ENCODE measurements at places on chromosomes 6 and 20.

DNA sequence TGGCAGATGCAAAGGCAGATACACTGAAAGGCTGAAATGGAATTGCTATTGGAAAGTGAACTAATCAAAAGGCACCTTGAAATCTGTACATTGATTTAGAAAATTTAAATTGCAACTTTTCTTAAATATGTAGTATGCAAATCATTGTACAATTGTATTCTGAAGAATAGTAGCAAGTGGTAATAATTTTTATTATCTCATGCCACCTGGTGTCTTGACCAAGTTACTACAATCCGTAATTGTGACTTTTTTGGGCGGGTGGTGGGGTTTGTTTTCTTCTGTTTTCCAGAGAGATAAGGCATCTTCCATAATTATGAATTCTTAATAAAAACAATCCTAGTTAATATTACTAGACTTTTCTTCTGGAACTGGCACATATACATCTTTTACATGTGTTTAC is 12.5 kb upstream of the BCKDHB start:
- no peak for DNase-seq

DNA sequence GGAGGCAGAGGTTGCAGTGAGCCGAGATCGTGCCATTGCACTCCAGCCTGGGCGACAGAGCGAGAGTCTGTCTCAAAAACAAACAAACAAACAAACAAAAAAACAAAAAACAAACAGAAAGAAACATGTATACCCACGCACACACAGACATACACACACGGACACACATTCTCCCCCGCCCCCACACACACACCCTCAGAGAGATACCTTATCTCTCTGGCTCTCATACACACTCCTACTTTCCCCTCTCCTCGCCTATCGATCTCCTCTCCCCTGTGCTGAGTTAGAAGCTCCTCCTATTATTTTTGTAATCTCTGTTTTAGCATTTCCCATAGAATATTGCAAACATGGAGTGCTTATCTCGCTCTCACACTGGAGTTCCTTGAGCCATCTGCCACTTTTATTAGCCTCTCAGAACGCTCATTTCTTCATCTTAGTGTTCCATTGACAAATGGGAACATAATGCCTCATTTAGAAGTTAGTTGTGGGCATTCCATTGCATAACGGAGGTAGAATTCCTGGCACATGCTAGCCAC is 144.2 kb upstream of the CITED2 start:
- DNase-seq: no peak

DNA sequence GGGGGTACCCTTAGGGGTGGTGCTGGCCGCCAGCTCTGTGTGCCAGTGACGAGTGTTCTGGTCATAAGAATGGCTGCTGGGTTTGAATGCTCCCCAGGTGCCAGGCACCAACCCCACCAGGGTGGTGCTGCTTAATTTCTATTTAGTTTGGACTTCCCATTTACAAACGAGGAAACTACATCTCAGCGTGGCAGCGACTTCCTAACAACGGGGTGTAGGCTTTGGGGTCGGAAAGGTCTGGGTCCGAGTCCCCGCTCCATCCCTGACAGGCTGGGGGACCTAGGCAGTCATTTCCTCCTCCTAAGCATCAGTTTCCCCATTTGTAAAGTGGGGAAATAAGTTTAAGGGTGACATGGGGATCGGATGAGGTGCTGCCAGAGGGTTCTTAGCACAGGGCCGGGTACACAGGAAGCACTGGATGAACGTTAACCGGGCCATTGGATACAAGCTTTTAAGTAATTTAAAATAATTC is 30.3 kb downstream of the CEBPB start:
- no peak for DNase-seq

- no peak for DNase-seq
These were observed 56.8 kb downstream of the KCNS1 start for GRCh38 chr20:45044084-45044573.

- no peak for DNase-seq
These were observed 88.9 kb downstream of the MAP3K5 start for GRCh38 chr6:136703331-136703865.

DNA sequence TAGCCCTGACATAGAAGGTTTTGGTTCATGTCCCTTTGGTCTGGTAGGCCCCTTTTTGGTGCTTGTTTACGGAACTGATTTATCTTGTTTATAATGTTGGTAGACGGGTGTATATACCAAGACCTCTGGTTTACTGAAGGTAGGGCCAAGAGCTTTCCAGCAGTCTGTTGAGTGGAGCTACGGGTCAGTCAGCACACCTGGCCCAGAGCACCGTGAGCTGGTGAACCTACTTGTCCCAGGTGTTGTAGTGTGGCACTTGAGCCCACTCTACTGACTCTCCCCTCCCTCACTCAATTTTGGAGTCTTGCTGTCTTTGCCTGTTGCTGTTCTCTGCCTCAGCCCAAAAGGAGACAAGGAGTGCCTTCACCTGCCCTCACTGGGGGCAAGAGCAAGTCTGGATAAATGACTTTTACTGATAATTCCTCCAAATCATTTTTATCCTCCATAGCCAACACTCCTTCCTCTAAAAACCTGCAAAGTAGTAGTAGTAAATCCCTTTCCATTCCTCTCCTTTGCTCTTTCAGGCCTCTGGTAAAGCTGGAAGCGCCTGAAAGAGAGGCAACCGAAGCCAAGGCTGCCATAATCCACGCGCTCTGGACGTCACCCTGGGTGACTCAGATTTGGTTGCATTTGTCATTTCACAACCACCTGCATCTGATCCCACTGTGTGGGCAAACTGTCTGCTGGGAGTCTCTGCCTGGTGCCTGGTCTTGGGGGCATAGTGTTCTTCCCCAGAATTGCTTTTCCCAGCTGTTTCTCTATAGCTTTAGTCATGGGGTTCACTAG is 22.2 kb downstream of the RREB1 start:
- no peak for DNase-seq

GRCh38 chr20:58868795-58869194 is 16.3 kb downstream of the GNAS start:
- DNase-seq: no peak

GRCh38 chr6:3415490-3415889 is 41.4 kb downstream of the SLC22A23 start:
- no peak for DNase-seq

DNA sequence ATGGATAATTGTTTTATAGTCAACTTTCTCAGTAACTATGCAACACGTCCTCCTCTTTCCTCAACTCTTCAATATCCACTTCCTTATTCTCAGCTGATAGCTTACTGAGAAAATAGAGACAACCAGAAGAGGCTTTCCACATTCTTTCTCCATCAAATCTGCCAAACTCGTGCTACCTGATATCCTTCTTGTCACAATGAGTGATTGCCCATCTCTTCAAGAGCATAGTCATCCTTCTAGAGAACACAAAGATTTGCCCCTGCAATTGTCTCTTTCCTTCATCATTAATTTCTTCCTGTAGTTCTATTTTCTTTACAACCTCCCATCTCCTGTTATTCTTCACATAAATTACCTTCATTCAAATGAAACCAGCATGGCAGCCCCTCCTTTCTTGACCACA is 75.9 kb upstream of the RGS17 start:
- DNase-seq: no peak

- no peak for DNase-seq
These were observed 90.0 kb upstream of the INSM1 start for GRCh38 chr20:20277894-20278335.

DNA sequence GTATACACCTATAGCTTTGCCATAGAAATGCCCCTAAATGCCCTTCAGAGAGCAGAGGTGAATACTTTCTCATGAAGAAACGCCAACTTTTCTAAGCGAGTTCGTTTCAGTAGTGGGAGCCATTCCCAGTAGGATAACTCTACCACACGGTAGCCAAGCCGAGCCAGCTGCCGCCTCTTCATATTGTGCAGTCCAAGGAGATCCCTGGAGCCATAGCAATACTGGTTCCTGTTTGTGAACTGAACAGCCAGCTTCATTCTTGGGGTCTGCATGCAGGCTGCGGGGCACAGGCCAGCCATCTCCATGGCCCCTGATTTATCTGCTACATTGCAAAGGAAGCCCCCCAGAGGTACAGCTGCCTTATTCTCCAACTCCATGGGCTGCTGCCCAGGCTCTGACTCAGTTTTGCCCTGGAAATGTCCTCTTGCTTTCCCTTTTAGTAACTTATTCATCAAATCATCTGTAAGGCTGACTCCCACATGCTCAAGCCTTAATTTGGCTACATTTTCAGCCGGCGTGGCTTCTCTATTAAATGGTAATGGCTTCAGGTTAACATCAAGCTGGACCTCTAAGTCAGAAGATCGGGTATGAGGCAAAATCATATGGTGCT is 12.8 kb downstream of the FASTKD5 start:
- no peak for DNase-seq

DNA sequence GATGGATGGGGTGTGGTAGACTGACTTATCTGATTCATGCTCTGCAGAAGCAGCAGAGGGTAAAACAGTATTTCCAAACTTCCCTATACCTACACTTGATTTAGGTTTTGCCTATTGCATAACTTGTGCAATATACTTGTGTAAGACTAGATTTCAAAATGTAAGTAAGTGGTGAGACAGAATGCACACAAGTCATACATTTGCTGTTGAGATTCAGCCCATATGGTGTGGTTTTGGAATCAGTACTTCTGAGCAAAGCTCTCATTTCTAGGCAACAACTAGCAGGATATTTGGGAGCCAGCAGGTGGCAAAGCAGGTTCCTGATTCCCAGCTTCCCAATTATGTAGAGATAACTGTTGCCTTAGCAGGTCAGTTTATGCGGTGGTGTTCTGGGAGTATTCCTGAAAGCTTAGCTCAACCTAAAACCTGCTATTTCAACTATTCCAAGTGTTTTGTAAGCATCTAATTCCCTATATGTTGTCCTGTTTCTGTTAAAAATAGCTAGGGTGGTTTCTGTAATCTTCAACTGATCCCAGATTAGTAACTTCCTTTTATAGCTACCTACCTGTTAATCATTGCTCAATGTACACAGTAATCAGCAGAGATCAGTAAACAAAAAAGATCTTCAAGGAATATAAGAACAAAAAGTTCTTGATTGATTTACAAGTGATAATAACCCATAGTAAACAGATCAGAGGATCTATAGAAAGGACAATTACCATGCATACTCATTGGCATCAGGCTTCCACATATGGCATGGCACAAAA is 8.5 kb upstream of the FABP7 start:
- DNase-seq: no peak

- no peak for DNase-seq
These were observed 741.9 kb upstream of the MARCKS start for GRCh38 chr6:113115196-113115595.

- DNase-seq: no peak
These were observed 46.8 kb downstream of the B4GALT5 start for GRCh38 chr20:49666911-49667310.

Data from NCI-H187 (cell line).